ENCODE measurements at places on chromosomes 4 and X.

DNA sequence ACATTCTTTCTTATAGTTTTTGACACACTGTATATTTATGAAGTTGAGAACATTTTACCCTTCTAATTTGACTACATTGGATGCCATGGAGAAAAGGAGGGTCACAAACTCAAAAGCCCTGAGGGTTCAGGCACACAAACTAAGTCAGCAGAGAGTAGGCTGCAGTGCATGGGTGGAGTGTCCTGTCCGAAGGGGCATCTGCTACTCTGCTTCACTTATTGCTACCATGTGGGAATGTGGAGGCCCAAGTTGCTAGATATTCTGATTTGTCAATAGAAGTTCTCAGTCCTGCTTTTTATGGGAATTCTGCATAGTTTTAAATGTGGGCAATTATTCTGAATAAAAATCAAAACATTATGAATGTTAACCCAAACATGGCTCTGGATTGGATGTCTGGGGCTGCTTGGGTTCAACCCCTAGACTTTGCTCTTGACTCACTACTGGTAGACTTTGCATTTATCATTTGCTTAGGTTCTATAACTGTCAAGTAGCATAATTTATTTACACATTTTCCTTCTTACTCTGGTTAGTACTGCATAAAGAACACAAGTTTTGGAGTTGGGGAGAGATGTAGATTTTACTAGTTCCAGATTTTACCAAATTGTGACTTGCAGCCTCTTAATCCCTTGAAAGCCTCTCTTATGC is 255.1 kb downstream of the SPRY1 start:
- no peak for DNase-seq

GRCh38 chr4:88277711-88278225 is 6.6 kb downstream of the PPM1K start:
- no peak for DNase-seq

- no peak for DNase-seq
Observed at GRCh38 chr4:119725688-119726330, 97.2 kb upstream of the PDE5A start.

- no peak for DNase-seq
Observed at GRCh38 chrX:7133050-7133440, 14.5 kb upstream of the STS start.

GRCh38 chr4:25101836-25102235 is 58.4 kb downstream of the SEPSECS start:
- no peak for DNase-seq

DNA sequence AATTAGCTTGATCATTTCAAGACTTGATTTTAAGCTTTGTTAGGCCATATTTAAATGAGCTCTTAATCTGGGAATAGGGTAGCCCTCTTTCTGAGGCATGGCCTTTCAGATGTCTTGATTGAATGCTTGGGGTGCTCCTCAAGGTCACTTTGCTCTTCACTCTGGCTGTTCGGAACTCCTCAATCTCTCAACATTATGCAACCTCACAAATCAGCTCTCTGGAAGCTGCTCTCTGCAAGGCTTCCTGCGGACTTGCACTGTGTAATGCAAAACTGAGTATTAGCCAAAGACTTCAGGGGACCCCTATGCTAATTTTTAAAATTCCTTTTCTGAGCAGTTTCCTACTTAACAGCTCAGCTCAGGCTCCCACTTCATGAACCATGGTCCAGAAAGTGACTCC is 398.3 kb downstream of the PRDM5 start:
- no peak for DNase-seq

DNA sequence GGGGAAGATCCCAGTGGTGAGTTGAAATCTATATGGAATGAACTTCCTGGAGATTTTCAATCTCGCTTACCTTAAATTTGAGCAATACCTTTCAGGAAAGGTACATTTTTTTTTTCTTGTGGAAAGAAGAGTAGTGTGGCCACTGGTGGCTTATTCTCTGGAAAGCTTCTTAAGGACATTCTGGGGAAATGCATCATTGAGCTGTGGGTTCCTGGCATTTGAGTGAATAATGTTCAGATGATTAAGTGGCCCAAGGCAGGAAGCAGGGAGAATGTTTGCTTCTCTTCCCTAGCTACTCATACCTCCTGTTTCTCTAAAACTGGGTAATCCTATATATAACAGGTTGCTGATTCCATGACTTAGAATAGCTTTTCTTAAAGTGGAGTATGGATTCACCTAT is 31.8 kb downstream of the STAG2 start:
- DNase-seq, result no peak

- peak; percentile 94 for DNase-seq
Observed at GRCh38 chrX:47540754-47541538, 20.1 kb upstream of the ARAF start.

DNA sequence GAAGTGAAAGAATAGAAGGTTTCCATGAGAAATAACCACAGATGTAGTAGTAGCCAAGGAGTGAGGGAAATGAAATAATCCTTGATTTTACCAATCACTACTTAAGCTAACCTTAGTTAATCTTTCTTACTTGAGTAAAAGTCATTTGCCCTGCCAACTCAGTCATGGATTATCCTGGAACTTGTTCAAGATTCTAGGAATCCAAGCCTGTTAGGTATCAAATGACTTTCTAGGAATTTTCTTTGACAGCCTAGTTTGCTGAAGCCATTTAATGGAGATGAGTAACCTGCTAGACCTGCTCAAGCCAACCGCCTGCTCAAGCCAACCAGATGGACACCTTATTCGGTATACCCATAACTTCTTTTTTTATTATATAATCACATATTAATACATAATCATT is 180.5 kb downstream of the KLHL13 start:
- DNase-seq, result no peak

- no peak for DNase-seq
Observed at GRCh38 chr4:122005064-122005755, 53.4 kb upstream of the TRPC3 start.

GRCh38 chrX:13051529-13052172 is 7.2 kb upstream of the FAM9C start:
- DNase-seq, result no peak

DNA sequence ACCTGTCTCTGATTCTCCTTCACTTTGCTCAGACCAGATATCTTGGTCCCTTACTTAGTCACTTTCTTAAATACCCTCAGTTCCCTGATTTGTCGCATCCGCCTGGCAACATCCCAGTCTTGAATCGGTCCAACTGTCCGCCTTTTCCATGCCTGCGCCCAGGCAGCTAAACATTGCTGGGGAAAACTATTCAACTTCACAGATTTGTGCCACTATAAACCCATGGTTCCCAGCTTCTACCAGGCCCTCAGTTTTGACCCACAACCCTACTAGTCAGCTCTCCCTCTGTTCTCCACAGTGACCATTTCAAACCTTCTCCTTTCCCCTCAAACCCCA is 451 bp upstream of the FGD1 start:
- DNase-seq, result peak; percentile 59

- peak; percentile 30 for DNase-seq
Observed at GRCh38 chr4:157045507-157046127, 30.3 kb upstream of the GLRB start.

DNA sequence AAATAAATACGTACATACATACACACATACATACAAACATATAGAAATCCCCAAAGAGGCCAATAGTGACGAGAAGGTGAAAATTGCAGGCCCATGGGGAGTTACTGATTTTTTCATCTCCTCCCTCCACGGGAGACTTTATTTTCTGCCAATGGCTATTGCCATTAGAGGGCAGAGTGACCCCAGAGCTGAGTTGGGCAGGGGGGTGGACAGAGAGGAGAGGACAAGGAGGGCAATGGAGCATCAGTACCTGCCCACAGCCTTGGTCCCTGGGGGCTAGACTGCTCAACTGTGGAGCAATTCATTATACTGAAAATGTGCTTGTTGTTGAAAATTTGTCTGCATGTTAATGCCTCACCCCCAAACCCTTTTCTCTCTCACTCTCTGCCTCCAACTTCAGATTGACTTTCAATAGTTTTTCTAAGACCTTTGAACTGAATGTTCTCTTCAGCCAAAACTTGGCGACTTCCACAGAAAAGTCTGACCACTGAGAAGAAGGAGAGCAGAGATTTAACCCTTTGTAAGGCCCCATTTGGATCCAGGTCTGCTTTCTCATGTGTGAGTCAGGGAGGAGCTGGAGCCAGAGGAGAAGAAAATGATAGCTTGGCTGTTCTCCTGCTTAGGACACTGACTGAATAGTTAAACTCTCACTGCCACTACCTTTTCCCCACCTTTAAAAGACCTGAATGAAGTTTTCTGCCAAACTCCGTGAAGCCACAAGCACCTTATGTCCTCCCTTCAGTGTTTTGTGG is 180.7 kb downstream of the AR start:
- no peak for DNase-seq

DNA sequence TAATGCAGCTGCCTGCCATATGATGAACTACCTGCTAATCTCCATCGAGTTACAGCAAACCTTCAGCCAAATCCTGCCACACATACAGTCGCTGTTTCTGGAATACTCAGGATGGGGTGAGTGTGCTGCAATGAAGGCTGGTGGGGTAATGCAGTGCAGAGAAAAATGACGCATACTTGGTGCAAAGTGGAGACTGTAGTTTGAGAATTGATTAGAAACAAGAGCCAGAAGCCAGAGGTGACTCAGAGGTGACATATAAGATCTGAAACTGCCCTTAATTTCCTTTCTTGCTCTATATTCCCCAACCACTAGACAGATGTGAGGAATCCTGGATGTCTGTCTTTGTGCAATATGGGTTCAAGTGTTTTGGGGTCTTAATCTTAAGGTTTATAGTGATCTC is 22.0 kb downstream of the C4orf54 start:
- no peak for DNase-seq

DNA sequence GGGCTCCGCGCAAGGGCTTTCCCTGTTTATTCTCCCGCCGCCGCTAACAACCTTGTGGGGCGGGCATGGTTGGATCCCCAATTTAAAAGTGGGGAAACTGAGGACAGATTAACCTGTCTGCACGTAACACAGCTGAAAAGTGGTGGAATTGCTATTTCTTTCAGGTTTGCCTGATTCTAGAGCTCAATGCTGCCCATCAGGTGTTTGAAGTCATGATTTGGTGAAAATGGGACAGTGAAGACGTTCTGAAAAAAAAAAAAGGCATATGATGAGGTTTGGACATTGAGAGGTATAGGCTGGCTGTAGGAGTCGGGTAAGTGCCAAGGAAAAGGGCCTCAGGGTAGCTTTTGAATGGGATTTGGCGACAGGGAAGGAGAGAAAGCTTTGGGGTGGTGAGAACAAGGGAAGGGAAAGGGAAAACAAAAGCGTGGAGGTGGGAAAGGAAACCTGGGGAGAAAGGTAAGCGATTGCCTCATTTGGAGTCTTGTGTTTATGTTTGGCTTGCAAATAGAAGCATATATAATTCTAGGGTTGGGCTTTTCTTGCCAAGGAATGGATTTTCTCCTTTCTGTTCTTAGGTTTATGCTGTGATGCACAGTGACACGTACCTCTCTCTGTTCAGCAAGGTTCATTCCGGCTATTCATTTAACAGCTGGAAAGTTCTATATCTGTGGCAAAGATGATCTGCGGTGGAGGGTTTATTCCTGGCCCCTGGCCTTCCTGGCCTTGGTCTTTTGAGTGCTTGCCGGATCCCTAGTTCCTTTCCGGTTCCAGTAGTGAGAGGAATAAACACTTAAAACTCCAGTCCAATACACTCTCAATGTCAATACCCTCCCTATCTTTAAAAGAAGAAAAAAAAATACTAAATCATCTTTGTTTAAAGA is 2.4 kb upstream of the STIM2 start:
- DNase-seq, result no peak

- no peak for DNase-seq
Observed at GRCh38 chr4:20639346-20639745, 60.9 kb upstream of the PACRGL start.

DNA sequence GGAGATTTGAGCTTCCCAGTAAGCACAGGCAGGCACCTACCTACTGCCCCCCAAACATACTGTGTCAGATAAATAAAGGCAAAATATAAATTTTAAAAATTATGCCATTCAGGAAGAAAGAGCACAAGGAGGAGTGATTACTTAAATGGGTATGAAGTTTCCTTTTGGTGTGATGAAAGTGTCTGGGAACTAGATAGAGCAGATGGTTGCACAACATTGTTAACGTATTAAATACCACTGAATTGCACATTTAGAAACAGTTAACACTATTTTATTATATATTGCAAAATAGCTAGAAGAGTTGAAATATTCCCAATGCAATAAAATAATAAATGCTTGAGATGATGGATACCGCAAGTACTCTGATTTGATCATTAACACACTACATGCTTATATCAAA is 374.7 kb upstream of the FGF13 start:
- no peak for DNase-seq

DNA sequence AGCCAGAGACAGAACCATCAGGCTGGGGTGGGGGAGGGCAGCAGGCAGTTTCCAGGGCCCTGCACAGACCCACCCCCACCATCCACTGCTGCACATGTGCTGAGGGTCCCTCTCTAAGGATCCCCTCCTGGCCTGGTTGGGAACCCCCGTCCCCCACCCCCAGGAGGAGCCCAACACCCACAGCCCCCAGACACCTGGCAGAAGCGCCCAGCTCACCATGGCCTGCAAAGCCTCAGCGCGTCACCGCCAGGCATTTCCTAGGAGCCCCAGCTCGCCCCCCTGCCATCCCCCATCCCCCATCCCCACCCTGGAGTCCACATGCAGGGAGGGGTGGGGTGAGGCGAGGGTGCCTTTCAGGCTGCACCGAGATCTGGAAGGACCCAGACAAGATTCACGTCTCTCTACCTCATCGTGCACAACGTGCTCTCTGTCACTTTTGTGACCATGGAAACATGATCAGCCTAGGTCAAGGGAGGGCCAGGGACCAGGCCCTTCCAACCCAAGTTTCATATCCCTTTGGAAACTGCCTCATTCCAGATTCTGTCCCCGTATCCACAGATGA is 9.3 kb downstream of the MXD4 start:
- no peak for DNase-seq

DNA sequence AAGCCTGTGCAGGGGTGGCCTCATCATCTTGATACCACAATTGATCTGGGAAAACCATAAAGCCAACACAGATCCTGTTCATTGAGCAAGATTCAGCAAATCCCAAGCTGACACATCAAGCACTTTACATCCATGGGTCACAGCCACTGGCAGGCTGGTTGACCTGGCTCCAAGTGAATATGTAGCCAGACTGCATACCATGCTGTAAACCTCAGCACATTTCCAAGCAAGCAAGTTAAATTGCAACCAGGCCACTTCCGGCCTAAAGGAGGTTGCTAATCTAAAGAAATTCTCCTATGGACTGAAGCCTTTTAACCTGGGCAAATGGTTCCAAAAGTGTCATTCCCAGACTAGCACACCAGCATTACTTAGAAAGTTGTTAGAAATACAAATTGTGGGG is 54.4 kb upstream of the USP26 start:
- DNase-seq, result no peak

- DNase-seq, result no peak
Observed at GRCh38 chr4:113826421-113826820, 64.9 kb upstream of the CAMK2D start.

DNA sequence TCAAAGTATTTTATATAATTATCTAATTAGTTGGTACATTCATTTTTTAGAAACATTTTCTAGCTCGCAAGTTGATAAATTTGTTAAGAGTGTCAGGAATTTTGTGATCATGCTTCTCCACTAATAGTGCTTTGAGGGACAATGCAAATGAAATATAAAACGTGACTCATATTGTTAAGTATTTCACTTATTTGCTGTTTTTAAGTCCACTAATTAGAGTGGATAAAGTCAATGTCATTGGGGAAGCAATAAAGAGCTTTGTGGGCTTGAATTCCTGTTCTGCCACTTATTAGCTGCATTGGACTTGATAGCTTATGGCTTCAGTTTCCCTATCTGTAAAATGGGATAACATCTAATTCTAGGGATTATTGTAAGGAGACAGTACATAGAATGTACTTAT is 26.5 kb upstream of the ANAPC4 start:
- DNase-seq, result no peak

- no peak for DNase-seq
Observed at GRCh38 chr4:1305261-1305711, 15.6 kb downstream of the MAEA start.
